ENCODE measurements at places on chromosomes 6 and 20.

DNA sequence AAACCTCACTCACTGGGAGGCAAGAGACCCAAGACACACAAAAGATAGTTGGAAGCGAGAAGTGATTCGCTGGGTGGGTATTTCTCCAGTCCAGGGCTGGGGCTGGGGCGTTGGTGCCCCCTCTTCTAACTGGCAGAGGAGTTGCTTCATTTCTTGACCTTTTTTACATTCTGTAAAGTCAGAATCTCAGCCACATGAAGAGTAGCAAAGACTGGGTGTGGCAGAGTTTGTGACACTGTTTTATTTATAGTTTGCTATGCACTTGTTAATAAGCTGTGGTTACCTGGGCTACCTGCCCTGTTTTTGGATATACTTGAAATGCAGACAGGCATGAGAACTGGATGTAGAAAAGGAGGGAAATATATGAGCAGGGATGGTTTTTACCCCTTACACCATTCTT is 42.3 kb downstream of the IL20RA start:
- DNase-seq, result no peak

DNA sequence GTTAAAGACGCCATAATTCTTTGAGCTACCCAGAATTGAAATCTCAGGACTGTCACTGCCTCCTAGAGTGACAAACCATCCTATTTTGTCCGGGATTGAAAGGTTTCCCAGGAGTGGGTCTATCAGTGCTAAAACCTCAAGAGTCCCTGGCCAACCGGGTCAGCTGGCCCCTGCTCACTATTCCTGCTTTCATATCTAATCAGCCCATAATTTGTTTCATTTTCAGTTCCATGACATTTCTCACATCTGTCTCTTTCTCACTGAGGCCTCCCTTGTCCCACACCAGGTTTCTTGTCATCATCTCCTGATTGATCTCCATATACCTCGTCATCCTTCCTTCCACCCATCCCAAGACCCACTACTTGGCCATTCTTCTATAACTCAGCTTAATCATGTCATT is 98.2 kb downstream of the SLC35B3 start:
- no peak for DNase-seq

- DNase-seq, result no peak
Measured at GRCh38 chr20:25206063-25206403, 10.5 kb downstream of the ENTPD6 start.

- DNase-seq, result no peak
Measured at GRCh38 chr6:169827290-169827717, 75.9 kb downstream of the ERMARD start.

DNA sequence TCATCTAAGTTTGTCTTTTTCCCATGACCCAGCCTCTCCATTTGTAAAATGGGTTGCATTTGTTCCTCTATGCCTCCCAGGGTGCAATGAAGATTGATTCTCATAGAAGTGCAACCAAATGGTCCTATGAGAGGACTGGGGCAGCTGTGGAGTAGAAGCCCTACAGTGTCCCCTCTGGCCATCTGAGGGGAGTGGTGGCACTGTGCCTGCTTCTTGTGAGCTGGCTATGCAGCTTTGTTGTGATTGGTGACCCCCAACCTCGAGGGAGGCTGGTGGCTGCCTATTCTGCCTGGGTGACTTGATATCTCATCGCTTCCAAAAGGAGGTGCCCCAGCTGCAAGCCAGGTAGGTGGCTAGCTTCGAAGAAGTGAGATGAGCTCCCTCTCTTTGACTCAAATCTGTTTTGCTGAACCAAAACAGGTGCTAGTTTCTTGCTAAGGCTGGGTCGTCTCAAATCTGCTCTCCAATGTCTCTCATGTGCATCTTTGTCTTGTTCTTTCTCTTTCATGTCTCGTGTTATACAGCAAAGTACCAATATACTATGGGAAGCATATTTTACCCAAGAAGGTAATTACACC is 33.9 kb downstream of the TXLNB start:
- no peak for DNase-seq

DNA sequence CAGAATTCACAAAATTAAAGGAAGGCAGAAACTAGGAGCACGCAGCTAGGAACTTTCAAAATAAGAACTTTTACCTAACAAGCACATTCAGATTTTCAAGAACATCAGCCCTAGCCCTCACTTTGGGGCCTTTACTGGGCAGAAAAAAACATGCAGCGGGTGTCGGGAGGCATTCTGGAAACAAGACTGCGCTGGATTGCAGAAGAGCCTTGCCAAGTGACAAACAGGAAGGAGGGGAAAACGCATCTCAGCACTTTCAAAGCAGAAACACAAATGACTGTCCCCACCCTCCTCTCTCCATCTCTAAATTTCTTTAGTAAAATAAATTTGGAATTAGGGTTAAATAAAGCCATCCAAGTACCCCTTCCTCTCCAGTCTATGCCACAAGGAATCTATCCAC is 74.6 kb upstream of the RREB1 start:
- no peak for DNase-seq

GRCh38 chr6:37192666-37193065 is 22.7 kb downstream of the PIM1 start:
- no peak for DNase-seq

- no peak for DNase-seq
Measured at GRCh38 chr6:99189823-99190721, 159.4 kb downstream of the FAXC start.

- DNase-seq, result no peak
Measured at GRCh38 chr6:96465321-96465903, 56.2 kb upstream of the UFL1 start.

DNA sequence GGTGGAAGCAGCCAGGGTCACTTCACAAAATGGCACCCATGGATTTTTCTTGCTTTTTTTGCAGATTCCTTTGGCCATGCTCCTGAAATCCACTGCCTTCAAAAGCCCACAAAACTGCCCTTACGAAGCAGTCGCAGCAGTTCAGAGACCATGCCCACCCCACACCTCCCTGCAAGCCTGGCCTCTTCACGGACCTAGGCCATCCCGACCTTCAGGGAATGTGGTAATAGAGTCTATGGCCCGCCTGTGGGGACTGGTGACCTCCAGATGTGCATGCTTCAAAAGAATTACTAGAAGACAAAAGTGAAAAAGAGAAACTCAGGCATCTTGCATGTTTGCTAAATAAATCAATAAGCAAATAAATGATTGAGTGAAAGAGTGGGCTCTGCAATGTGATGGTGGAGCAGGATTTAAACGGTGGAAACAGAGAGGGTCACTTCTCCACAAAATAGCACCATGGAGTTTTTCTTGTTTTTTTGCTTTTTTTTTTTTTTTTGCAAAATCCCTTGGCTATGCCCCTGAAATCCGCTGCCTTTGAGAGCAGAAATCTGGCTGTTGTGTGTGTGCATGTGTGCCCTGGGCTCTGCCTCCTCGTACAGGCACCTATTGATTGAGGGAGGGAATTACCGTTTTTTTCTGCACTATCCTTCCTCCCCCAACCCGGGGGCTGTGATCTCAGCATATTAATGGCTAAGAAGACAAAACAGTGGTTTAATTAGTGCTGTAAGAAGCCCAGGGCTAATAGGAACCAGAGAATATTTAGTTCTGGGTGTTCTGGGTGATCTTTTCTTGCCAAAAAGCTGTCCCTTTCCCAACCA is 107.4 kb downstream of the PXDC1 start:
- no peak for DNase-seq

DNA sequence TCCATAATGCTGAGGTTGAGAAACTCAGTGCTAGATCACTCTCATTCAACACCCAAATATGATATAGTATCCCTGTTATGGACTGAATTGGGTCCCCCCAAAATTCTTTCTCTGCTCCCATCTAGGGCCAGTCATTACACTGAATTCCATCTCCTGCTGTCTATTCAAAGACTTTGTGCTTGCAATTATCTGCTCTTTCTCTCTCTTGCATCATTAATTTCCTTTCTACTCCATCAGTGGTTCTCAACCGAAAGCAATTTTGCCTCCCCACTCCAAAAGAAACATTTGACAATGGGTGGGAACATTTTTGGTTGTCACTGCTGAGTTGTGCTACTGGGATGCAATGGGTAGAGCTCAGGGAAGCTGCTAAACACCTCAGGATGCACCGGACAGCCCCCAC is 271.5 kb upstream of the CDYL start:
- no peak for DNase-seq

- no peak for DNase-seq
Measured at GRCh38 chr6:97322811-97323210, 39.8 kb upstream of the MMS22L start.

- DNase-seq, result no peak
Measured at GRCh38 chr6:36977470-36977941, 8.5 kb downstream of the MTCH1 start.

DNA sequence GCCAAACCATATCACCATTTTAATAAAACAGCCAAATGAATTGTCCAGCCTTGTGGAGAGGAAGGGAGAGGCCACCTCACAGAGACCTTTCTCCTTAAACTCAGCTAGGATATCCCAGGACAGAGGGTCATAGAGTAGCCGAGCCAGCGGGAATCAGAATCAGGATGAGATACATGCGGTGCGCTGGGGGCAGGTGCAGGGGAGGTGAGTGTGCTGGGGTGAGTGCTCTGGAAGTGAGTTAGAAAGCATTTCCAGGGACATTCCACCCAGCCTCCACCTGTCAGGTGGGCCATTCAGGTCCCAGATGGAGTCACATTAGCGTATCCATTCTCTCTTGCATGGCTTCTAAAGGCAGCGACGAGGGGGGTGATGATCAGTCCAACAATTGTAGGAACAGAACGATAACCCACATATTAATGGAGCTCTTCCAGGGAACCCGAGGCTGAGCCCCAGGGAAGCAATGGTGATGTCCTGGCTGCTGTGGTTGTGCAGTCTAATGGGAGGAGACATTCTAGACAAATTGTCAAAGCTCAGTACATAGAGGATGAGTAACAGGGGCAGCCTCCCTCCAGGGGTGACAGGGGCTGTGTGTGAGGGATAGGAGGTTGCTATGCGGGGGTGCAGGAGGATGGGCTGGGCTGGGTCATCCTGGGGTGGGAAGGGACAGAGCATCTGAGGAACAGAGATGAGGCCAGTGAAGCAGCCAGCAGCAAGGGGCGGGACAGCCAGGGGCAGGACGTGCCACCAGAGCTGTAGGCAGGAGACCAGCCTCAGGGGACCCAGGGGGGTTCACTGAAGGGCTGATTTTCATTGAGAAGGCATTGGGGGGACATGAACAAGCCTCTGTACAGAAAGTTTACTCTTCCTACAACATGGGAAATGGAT is 88.7 kb upstream of the FRMD1 start:
- DNase-seq, result no peak

DNA sequence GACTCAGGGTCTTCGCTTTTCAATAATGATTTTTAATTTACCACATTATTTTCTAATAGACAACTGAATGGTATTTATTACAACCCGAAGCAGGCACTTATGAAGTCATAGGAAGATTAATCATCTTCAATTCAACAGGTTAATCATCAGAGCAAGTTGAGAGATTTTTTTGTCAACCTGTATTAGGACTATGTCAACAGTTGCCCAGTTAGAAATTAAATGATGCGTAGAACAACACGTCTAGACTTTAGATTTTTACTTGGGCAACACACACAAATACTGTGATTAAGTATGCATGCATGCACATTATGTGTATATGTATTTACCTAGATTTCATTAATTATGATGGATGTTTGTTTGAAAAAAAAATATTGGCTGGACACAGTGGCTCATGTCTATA is 4.3 kb downstream of the ILRUN start:
- no peak for DNase-seq

- no peak for DNase-seq
Measured at GRCh38 chr6:115544765-115545671, 515.7 kb downstream of the FRK start.

DNA sequence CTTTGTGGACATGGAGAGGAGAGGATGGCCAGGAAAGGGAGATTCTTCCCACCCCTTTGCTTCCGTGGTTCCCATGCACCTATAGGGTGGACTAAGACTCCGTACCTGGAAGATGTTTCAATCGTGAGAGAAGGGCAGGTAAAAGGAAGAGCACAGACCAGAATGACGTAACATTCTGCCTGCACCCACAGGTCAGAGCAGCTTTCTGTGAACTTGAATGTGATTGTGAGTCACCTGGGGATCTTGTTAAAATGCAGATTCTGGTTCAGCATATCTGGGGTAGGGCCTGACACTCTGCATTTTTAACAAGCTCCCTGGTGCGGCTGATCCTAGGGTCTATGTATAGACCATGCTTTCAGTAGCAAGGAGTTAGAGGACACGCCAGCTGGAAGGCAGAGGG is 164.1 kb upstream of the SGK1 start:
- DNase-seq, result no peak

- DNase-seq, result no peak
Measured at GRCh38 chr20:53925651-53926401, 144.6 kb downstream of the BCAS1 start.
